Hematopoietic multipotent progenitor cell treated with erythropoietin and hydrocortisone succinate and interleukin-3 and kit ligand, for 15 days (in vitro differentiated cells): ENCODE measurements at places on chromosomes 1 and 21.

DNA sequence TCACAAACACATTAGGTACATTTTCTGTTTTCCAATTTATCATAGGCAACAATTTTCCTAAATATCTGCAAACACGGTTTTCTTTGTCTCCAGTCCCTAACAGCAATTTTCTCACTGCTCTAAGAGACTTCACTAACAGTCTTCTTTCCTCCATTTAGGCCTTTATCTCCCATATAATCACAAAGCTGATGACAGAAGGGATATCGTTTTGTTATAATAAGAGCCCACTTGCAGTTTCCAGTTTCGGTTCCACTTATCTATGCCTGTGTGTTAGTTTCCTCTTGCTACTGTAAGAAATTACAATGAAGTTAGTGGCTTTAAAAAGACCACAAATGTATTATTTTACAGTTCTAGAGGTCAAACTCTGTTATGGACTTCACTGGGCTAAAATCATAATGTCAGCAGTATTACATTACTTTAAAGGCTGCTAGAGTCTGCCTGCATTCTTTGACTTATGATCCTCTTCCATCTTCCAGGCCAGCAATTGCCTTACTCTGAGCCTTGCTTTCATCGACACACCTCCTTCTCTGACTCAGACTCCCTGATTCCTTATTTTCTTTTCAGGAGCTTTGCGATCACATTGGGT lies 549.3 kb downstream of the NCAM2 start:
- no peak for DNase-seq

DNA sequence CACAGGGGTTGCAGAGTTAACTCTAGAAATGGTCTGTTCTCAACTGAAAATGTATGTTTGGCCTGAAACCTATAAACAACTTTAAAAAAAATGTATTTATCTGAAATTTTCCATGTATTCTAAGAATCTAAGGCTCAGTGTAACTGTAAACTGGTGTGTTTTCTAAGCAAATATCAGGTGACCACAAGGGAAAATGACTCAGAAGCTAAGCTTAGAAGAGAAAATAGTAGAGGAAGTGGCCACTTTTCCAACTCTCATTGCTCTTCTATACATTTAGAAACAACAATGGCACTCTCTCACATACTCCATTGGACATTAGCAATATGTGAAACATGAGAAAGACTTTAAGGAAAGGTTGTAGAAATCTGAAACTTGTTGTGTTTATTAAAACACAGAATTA lies 7.5 kb downstream of the TNFSF18 start:
- no peak for DNase-seq

GRCh38 chr1:160400223-160400645 lies at the start of gene VANGL2:
TSS of gene VANGL2 (plus strand) at chr1:160400564. CDS start at chr1:160415838, 15,274 bp downstream.
- DNase-seq, result no peak

DNA sequence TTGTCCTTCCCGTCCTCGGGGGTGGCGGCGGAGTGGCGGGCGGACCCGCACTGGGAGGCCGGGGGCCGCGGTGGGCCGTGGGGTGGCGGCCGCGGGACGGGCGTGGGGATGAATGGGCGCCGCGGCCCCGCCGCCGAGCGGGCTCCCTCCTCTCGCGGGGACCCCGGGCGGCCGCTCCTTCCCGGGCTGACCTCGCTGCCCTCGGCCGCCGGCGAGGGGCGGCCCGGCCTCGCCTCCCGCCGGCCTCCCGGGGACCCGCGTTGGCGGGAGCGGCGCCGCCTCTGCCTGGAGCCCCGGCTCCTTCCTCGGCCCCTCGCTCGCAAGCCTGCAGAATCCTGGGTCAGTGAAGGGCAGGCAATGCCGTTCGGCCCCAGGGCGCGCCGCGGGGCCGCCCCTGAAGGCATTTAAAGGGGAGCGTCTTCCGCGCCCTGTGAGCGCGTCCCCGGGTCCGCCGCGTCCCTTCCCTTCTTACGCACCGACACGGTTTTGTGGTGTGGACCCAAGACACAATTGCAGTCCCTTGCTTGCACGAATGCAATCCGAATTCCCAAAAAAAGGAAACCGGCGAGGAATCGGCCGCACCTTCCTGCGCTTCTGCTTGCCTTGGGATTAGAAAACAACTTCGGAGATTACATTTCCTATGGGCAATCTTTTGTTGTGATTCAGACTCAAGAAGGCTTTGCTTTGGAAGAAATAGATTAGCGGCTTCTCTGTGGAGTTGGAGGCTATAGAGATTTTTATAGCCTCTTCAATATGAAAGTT lies 776 bp downstream of the ITSN1 start:
- no peak for DNase-seq

- no peak for DNase-seq
Observed at GRCh38 chr1:242554577-242554976, 30.1 kb upstream of the PLD5 start.

- no peak for DNase-seq
Observed at GRCh38 chr1:67135354-67135753, 584 bp upstream of the C1orf141 start.

DNA sequence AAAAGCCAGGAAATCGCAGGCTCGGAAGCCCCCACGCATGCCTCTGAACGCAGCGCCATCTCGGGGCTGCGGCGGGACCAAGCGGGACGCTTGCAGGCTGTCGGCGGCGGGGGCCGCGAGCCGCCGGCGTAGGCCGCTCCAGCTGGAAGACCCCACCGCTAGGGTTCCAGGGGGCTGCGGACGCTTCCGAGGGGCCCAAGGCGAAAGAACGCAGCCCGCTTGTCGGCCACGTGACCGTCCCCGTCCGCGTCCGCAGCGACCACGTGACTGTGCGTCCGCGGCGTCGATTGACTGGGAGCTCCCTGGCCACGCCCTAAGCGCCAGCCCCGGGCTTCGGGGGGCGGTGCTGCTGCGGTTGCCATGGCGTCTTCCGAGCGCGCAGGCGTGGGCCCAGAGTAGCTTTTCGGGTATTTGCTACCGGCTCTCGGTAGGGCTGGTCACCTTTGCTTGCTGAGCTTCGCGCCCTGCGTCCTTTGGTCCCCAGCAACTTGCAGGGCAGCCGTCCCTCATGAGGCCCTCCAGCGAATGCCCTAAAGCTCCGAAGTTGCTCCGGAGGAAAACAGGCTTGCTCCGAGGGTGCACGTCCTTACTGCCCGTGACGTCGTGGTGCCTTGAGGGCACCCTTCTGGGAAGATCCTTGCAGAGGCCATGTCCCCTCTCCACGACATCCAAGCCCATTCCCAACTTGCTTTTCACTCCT lies 197.2 kb downstream of the DYRK1A start:
- peak; percentile 95 for DNase-seq

GRCh38 chr1:234978397-234979295 lies 150.0 kb downstream of the TOMM20 start:
- peak; percentile 20 for DNase-seq

GRCh38 chr1:224373008-224373590 lies 16.4 kb downstream of the CNIH4 start:
- DNase-seq, result no peak

DNA sequence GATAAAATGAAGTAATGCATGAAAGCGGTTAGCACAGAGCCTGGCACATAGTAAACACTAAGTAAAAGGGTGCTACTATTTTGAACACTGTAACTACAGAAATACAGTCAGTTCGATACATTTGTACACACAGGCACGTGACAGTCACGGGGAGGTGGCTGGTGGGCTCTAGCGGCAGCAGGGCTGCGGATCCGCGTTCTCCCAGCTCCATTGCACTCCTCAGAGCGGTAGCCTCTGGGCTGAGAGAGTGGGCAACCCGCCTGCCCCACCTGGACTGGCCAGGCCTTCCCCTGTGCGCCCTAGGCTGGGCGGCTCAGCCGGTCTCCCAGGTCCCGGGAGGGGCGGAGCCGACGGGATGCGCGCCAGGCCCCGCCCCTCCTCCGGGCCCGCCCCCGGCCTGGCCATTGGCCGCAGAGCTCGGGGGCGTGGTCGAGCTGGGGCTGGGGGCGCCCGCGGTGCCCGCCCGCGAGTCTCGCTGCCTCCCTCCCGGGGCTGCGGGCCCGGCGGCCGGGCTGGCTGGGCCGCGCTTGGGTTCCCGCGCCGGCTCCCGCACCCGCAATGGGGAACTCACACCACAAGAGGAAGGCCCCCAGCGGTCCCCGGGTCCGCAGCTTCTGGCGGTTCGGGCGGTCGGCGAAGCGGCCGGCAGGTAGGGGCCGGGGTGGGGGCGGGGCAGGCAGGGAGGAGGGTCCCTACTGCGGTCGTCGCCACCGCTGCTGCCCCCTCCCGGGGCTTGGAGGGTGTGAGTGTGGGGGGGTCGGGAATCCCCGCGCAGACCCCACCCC lies 51.2 kb upstream of the SYNC start:
- DNase-seq, result peak; percentile 78
